Progenitor cell of endocrine pancreas (in vitro differentiated cells): ENCODE measurements at places on chromosomes 2 and 18.
A peak's percentile ranks its signal among the peaks of the same experiment; 100 is the strongest.

- H3K4me1 ChIP-seq, result no peaks in the 10 kb centered on the region
- peaks cover 52% of the 10 kb centered on the region for H3K27me3 ChIP-seq
- H3K27ac ChIP-seq, result no peak overlapping the region
- DNase-seq, result no peak
- no peaks in the 10 kb centered on the region for H3K36me3 ChIP-seq
Measured at GRCh38 chr2:33489835-33490431, 13.5 kb downstream of the RASGRP3 start.

DNA sequence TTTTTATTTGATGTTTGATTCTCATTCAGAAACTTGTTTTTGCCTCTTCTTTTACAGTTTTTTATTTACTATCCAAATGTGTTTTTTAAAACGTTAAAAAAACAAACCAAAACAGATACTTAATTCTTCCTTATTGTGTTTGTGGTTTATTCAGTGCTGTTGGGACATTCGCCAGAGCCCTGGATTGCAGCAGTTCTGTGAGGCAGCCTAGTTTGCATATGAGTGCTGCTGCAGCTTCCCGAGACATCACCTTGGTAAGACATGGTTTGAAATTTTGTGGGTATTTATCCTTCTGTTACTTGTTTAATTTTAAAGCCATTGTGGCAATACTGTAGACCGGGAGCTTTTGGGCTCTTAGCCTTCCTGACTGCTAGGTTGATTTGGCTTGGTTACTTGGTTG, 91.2 kb downstream of the MTA3 start:
- H3K36me3 ChIP-seq, result peaks cover 12% of the 10 kb centered on the region
- no peak overlapping the region for H3K4me3 ChIP-seq
- H3K27me3 ChIP-seq, result no peaks in the 10 kb centered on the region
- DNase-seq, result no peak
- H3K4me1 ChIP-seq, result peaks cover 17% of the 10 kb centered on the region

DNA sequence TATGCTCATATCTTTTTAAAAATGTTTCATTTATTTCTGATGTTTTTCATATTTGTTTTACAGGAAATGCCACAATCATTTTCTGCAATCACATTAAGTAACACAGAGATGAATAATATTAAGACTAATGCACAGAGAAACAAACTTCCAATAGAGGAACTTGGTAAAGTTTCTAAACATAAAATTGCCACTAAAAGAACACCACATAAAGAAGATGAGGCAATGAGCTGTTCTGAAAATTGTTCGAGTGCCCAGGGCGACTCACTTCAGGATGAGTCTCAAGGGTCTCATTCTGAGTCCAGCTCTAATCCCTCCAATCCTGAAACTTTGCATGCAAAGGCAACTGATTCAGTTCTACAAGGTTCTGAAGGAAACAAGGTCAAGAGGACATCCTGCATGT, 70.4 kb downstream of the APLF start:
- no peaks in the 10 kb centered on the region for H3K27me3 ChIP-seq
- DNase-seq, result no peak
- no peaks in the 10 kb centered on the region for H3K4me1 ChIP-seq
- peaks cover 3% of the 10 kb centered on the region for H3K36me3 ChIP-seq
- no peak overlapping the region for H3K27ac ChIP-seq

DNA sequence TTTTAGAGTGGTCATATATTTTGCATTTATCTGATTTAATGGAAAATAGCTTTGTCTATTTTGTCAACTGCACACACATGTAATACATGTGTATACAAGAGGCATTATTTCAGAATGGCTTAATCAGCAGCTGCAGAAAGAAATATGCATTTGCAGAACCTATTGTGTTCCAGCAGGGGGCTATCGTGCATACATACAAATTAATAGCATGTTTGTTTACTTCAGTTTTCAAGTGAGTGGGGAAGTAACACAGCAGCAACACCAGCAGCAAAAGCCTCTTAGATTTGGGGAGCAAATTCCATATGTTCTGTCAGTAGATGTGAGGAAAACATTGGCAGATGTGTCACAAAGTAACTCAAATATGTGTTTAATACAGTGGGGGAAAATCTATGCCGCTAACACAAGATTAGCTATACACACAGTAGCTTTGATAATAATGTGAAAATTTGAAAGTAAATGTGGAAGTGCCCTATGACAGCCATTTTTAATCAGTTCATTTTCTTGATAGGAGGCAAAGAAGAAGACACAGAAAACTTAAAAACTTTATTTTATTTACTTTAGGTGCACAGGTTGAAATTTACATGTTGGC, 218.1 kb downstream of the WDR7 start:
- H3K36me3 ChIP-seq, result no peaks in the 10 kb centered on the region
- peaks cover 38% of the 10 kb centered on the region for H3K4me1 ChIP-seq

DNA sequence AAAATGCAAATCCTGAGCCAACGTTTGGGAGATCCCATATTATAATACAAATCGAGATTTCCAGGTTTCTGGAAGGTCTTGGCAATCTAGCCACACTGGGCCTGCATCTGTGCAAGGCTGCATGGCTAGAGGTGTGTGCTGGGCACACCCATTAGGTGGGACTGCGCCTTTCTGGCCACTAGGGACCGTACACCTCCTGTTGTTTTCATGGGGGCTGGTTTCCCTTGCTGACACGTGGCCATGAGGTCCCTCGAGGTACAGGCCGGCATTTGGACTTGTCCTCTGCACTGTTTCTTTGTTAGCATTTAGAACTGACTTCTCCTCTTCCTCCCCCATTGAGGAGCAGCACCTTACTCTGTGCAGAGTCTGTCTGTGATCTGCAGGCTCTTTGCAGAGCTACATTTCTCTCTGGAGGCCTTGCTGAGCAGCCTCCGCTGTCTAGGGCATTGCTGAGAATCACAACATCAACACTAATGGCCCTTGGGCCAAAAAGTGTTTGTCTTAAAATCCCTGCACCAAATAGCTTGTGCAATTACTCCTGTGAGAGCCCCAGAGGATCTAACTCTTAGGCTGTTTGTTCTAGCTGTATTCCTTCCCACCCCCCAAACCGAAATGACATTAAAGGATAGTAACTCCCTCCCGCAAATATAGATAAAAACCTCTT, 131.2 kb downstream of the NEDD4L start:
- H3K4me1 ChIP-seq, result peaks cover 34% of the 10 kb centered on the region
- H3K27me3 ChIP-seq, result no peaks in the 10 kb centered on the region
- peaks cover 11% of the 10 kb centered on the region for H3K36me3 ChIP-seq
- no peak overlapping the region for H3K4me3 ChIP-seq
- H3K27ac ChIP-seq, result peak overlapping the region; percentile 10

GRCh38 chr2:150166313-150167051, 321.0 kb downstream of the RND3 start:
- peaks cover 9% of the 10 kb centered on the region for H3K4me1 ChIP-seq
- no peak for DNase-seq
- no peak overlapping the region for H3K4me3 ChIP-seq

DNA sequence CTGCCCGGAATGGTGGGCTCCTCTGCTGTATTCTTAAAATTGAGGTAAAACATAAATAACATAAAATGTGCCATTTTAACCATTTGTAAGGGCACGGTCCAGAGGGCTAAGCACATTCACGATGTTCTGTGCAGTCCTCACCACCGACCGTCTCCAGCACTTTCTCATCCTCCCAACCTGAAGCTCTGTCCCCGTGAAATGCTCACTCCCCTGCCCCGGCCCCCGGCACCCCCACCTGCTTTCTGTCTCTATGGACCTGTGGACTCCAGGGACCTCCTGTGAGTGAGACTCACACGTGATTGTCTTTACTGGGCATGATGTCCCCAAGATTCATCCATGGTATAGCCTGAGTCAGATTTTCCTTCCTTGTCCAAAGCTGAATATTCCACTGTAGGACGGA, 38.7 kb upstream of the CTDP1 start:
- no peaks in the 10 kb centered on the region for H3K36me3 ChIP-seq
- H3K4me3 ChIP-seq, result no peak overlapping the region
- DNase-seq, result no peak

- DNase-seq, result no peak
- H3K4me1 ChIP-seq, result no peaks in the 10 kb centered on the region
- peaks cover 47% of the 10 kb centered on the region for H3K36me3 ChIP-seq
- no peaks in the 10 kb centered on the region for H3K27me3 ChIP-seq
Measured at GRCh38 chr2:195741191-195741590, 84.2 kb downstream of the SLC39A10 start.

- no peak for DNase-seq
- H3K4me1 ChIP-seq, result no peaks in the 10 kb centered on the region
- H3K27ac ChIP-seq, result no peak overlapping the region
- H3K27me3 ChIP-seq, result no peaks in the 10 kb centered on the region
Measured at GRCh38 chr18:36786686-36787085, 42.1 kb downstream of the TPGS2 start.

DNA sequence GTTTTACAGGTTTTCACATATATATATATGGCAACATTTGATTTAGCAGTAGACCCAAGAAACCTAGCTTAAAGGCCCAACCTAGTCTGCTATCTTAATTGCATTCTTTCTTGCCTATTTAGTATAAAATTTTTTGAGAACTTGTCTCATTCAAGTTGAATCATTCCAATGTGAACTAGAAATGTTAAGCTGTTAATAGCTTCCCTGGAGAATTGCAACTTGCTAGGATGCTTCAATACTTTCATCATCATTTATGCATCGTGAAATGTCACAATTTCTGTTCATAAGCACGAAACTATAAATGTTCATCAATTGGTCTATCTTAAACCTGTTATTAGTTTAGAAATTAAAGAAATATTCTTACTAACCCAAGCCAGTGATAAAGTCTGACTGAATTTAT, 217.6 kb downstream of the BABAM2 start:
- H3K27ac ChIP-seq, result no peak overlapping the region
- peaks cover 1% of the 10 kb centered on the region for H3K36me3 ChIP-seq
- no peak for DNase-seq

GRCh38 chr2:158142165-158142564, 40.5 kb downstream of the UPP2 start:
- no peaks in the 10 kb centered on the region for H3K4me1 ChIP-seq
- no peak overlapping the region for H3K4me3 ChIP-seq
- H3K27ac ChIP-seq, result no peak overlapping the region
- DNase-seq, result no peak
- peaks cover 1% of the 10 kb centered on the region for H3K36me3 ChIP-seq

GRCh38 chr2:160513120-160513519, 19.5 kb upstream of the RBMS1 start:
- no peaks in the 10 kb centered on the region for H3K4me1 ChIP-seq
- no peaks in the 10 kb centered on the region for H3K36me3 ChIP-seq
- H3K27ac ChIP-seq, result no peak overlapping the region
- no peak for DNase-seq

- peaks cover 6% of the 10 kb centered on the region for H3K4me1 ChIP-seq
- H3K4me3 ChIP-seq, result no peak overlapping the region
- H3K27me3 ChIP-seq, result peaks cover 10% of the 10 kb centered on the region
Measured at GRCh38 chr2:239871481-239872435, 153.4 kb downstream of the NDUFA10 start.

GRCh38 chr2:230972046-230972445, 23.9 kb upstream of the SPATA3 start:
- no peak for DNase-seq
- no peaks in the 10 kb centered on the region for H3K27me3 ChIP-seq
- H3K27ac ChIP-seq, result peak overlapping the region; percentile 40
- no peaks in the 10 kb centered on the region for H3K36me3 ChIP-seq
- H3K4me1 ChIP-seq, result no peaks in the 10 kb centered on the region

- H3K4me1 ChIP-seq, result peaks cover 16% of the 10 kb centered on the region
- peak; percentile 42 for DNase-seq
- peaks cover 19% of the 10 kb centered on the region for H3K36me3 ChIP-seq
- H3K27ac ChIP-seq, result peak overlapping the region; percentile 95
- no peaks in the 10 kb centered on the region for H3K27me3 ChIP-seq
Measured at GRCh38 chr2:27379836-27380625, 503 bp downstream of the ZNF513 start.

DNA sequence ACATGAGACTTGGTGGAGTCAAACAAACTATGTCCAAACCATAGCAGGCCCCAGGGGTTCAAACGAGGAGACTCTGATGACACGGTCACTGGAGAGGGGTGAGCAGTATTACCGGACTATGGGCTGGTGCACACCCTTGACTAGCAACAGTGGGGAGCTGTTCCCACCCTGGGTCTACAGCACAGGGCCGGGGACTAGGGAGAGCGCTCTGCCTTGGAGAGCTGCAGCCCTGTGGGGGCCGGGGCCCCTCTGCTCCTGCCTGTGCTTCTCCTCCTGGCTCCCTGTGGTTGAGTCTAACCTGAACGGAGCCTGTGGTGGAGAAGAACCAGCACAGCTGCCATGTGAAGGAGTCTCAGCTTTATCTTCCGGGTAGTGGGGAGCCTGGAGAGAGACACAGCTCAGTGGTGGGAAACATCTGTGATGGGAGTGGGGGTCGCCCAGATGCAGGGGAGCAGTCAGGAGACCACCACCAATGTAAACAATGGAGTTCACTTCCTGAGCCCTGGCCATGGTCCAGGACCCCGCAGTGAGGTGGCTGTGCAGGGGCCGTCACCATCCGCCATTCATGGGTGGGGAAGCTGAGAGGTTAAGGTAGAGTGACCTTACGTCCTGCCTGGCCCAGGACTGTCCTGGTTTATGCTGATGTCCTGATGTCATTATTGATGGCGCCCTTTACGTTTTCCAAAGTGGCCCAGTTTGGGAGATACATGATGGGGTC, 195.7 kb upstream of the TWIST2 start:
- DNase-seq, result no peak
- peaks cover 13% of the 10 kb centered on the region for H3K27me3 ChIP-seq
- no peaks in the 10 kb centered on the region for H3K36me3 ChIP-seq
- no peak overlapping the region for H3K4me3 ChIP-seq

DNA sequence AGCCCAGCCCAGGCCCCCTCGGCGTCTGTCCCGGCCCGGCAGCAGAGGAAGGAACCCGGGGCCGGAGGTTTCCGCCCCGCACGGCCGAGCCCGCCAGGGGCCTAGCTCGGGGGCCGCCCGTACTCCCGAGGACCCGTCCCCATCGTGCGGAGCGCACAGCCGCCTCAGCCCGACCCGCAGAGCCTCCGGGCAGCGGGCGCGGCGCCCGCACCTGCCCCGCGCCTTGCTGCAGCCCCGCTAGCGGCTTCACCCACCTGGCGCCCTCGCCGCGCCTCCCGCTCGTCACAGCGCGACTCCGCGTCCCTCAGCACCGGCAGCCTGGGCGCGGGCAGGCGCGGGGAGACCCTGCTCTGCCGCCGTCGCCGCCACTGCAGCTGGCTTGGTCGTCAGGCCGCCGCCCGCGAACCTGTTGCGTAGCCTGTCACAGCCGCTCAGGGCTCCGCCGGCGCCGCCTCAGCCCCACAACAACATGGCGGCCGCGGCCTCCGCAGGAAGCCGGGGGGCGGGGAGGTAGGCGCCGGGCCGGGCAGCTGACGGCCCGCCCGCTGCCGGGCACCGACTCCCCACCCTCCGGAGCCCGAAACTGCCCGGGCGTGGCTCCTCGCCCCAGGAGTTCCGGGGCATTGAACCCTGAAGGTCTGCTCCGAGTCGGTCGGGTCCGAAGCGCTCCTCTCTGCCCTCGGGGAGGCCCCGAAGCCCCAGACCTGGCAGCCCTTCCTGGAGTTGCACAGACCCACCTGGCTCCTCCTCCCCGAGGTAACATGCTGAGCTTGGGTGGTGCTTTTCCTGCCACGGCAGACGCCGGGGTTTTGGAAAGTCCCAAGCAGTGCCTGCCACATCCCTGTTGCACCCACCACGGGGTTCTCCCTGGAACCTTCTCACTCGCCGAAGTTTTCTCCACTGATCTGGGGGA, at the start of gene ITSN2:
Gene ITSN2, minus strand, starts transcription at position 487 of the 913 bp plus-strand sequence. CDS start 32,454 bp downstream, outside the sequence.
- peaks cover 13% of the 10 kb centered on the region for H3K4me1 ChIP-seq
- peaks cover 2% of the 10 kb centered on the region for H3K36me3 ChIP-seq
- DNase-seq, result peak; percentile 60
- peak within 1 kb of the TSS; percentile 83 for H3K4me3 ChIP-seq

- peaks cover 17% of the 10 kb centered on the region for H3K27me3 ChIP-seq
- no peak overlapping the region for H3K27ac ChIP-seq
- no peaks in the 10 kb centered on the region for H3K36me3 ChIP-seq
- H3K4me1 ChIP-seq, result peaks cover 9% of the 10 kb centered on the region
Measured at GRCh38 chr2:8485736-8486135, 196.1 kb upstream of the ID2 start.
